Activated CD8-positive, alpha-beta memory T cell treated with anti-CD3 and anti-CD28 coated beads for 36 hours (primary cell): ENCODE measurements at places on chromosomes 1 and 21. TPM values are rescaled to one million over a fixed set of nuclear protein-coding genes. Genes with fewer than 3 reads are reported as not detected.

HCRTR1 gene
- not detected for total RNA-seq

FHAD1 gene
- 0.38 TPM for total RNA-seq

CHD5 gene
- 0.57 TPM for total RNA-seq

OPRD1 gene
- not detected for total RNA-seq

ASCL5 gene
- total RNA-seq, result not detected

LCE1E gene
- total RNA-seq, result not detected

NTMT2 gene
- not detected for total RNA-seq

AMPD1 gene
- total RNA-seq, result not detected

CTSS gene
- total RNA-seq, result 25.2 TPM
